Fibroblast of skin of left biceps (primary cell): ENCODE measurements at places on chromosomes 13 and 19.

GRCh38 chr19:29489172-29489951 is 36.4 kb upstream of the VSTM2B start:
- DNase-seq: no peak

GRCh38 chr13:85825454-85825853 is 26.2 kb upstream of the SLITRK6 start:
- no peak for DNase-seq

GRCh38 chr19:51511353-51511752 is 9.8 kb upstream of the SIGLEC12 start:
- DNase-seq: no peak

DNA sequence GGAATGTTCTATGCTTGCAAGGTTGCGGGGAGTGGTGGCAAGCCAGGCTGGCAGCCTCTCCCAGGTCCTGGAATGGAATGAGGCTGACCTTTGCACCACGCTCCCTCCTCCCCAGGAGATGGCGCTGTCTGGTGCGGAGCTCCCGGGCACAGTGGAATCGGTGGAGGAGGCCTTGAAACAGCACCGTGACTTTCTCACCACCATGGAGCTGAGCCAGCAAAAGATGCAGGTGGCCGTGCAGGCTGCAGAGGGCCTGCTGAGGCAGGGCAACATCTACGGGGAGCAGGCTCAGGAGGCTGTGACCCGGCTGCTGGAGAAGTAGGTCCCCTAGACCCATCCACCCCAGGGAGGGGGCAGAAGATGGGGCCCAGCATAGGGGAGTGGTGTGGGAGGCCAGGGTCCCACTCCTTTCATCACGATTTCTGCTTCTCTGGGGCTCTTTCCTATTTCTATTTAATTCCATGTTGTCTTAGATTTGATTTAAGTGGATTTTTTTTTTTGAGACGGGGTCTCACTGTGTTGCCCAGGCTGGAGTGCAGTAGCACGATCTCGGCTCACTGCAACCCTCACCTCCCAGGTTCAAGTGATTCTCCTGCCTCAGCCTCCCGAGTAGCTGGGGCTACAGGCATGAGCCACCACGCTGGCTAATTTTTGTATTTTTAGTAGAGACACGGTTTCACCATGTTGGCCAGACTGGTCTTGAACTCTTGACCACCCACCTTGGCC is 53.2 kb upstream of the SHKBP1 start:
- DNase-seq: no peak

DNA sequence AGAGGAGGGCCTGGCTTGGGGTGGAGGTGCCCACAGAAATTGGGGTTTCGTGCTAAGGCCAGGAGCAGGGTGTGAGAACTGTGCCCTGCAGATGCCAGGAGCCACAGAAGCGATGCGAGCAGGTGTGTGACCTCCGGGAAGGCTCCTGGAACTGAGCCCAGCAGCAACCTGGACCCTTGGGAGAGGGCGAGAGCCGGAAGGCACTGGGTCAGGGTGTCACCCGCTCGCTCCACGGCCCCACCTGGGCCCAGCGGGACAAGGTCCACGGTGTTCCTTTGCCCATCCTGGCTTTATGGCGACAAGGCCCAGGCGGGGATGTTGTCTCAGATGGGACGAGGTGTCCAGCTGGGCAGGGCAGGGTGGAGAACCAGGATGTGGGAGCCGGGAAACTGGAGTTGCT is 4.2 kb downstream of the MISP start:
- DNase-seq: no peak

DNA sequence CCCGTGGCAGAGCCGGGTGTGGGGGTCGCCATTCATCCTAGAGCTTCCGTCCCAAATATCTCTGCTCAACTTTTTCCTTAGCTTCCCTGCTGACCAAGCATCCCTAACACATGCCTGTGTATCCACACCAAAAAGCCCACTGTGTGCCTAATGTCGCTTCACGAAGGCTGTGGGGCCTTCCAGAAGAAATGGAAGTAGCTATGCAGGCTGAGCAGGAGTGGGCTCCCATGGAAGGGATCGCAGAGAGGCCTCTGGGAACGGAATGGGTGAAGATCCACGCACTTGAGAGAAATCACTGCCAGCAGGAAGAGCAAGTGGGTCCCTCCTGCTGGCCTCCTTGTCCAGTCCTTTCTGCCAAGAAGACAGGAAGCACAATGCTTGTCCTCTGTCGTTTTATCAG is 136.0 kb downstream of the SOX1 start:
- no peak for DNase-seq

GRCh38 chr13:108551674-108552073 is 77.7 kb upstream of the MYO16 start:
- DNase-seq: no peak

GRCh38 chr13:33207615-33207961 is 78.0 kb downstream of the STARD13 start:
- peak; percentile 74 for DNase-seq

DNA sequence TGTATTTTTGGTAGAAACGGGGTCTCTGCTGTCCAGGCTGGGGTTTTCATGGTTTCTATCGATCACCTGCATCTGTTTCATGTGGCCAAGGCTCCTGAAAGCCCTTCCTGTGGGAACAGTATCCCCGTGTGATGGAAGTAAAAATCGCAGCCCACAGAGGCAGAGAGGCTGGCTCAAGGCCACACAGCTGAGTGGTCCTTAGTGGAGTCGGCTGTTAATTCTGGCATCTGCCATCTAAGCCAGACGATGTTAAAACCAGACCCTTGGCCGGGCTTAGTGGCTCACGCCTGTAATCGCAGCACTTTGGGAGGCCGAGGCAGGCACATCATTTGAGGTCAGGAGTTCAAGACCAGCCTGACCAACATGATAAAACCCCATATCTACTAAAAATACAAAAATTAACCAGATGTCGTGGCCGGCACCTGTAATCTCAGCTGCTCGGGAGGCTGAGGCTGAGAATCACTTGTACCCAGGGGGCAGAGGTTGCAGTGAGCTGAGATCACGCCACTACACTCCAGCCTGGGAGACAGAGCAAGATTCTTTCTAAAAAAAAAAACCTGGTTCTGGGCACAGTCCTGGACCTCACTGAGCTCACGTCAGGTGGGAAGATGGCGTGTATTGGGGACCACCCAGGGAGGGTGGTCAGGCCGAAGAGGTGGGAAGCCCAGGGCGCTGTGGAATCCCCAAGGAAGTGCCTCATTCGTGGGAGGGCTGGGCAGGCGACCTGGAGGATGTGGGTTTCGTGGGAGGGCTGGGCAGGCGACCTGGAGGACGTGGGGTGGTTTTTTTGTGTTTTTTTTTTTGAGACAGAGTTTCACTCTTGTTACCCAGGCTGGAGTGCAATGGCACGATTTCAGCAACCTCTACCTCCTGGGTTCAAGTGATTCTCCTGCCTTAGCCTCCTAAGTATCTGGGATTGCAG is 18.5 kb upstream of the MISP start:
- no peak for DNase-seq

- DNase-seq: no peak
These were observed 689 bp downstream of the ING1 start for GRCh38 chr13:110713981-110714796.

GRCh38 chr19:20858861-20859260 is 64.2 kb upstream of the ZNF85 start:
- DNase-seq: no peak

DNA sequence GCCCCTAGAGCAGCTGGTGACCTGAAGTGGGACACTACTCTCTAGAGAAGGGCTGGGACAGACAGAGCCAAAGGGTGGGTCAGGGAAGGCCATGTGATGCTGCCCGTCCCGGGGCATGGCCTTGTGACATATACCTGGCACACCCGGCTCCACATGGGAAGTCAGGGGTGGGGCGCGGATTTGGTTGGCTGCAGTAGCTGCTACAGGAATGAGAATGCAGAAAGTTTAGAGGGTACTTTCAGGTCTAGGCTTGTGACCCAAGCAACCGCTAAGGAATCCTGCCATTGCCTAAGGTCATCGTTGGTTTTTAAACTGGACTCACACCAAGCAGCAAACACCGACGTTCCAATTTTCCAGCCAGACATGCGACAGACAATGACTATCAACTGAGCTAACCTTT is 25.9 kb downstream of the RCBTB2 start:
- no peak for DNase-seq

DNA sequence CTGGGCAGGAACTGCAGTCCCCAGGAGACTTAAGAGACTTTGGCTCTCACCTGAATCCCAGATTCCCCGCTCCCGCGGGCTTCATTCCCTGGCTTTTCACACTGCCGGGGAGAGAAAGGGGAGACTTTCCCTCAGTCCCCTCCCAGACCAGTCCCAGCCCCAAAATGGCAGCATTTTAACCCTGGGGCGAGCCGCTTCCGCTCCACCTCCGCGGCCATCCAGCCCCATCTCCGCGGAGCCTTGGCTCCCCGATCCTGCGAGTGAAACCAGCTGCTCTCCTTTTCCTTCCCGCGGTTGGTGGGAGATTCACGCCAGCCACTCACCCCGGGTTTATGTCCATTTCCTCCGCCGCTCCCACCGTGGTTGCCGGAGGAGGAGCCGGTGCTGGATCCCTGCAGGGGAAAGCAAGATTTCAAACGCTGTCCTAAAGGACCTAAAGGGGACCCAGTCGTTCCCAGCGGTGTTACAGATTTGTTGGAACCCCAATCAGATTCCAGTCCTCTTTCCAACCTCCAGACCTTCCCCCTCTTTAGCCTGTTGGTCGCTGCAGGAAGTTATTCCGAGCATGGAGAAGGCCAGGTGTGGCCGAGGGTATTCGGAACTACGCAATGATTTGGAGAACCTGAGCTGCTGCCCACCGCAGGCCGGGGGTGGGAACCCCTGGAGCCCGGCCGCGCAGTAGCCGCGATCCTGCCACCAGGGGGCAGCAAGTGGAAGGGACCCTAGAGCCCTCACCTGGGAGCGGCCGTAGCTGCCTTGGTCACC is 3.4 kb downstream of the DMKN start:
- no peak for DNase-seq

- DNase-seq: no peak
These were observed 256.0 kb upstream of the IRS2 start for GRCh38 chr13:110042253-110042950.

DNA sequence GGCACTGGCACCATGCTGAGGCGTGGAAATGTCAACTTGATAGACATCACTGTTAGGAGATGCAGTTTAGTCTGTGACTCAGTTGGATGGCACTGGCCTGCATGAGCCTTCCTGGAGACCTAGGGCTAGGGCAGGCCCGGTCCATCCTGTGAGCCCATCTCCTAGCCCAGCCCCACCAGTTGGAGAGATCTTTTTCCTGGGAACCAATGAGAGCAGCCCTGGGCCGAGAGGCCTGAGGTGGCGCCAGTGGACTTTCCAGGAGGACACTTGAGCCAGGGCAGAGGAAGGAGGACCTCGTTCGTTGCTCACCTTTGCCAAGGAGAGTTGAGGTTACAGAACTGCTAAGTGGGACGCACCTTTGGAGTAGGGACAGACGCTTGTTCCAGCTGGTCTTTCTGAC is 100.5 kb upstream of the TEX29 start:
- DNase-seq: no peak

DNA sequence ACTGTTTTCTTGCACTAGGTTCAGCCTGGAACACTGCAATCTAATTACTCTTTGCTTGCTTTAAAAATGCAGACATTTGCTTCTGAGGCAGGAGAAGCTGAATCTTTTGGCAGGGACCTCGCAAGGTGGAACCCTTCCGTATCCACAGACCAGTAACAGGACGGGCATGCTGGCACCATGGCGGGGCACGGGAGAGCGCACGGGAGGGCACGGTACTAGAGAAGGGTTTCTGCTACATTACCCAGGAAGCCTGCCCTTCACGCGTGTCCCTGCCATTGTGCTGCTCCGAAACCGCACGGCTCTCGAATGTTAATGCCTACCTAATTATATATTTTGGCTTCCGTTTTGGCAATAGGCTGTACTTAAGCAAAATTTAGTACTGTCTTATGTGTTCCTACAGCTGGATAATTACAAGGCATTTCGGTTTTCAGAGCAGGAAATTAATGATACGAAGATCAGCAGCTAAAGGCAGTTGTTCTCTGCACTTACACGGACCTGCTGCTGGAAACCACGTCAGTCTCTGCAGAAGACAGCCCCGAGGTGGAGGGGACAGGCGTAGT is 430.4 kb downstream of the IRS2 start:
- no peak for DNase-seq

GRCh38 chr13:60075850-60076249 is 87.9 kb downstream of the DIAPH3 start:
- DNase-seq: no peak

- no peak for DNase-seq
These were observed 5.8 kb downstream of the MLLT1 start for GRCh38 chr19:6273701-6274601.

DNA sequence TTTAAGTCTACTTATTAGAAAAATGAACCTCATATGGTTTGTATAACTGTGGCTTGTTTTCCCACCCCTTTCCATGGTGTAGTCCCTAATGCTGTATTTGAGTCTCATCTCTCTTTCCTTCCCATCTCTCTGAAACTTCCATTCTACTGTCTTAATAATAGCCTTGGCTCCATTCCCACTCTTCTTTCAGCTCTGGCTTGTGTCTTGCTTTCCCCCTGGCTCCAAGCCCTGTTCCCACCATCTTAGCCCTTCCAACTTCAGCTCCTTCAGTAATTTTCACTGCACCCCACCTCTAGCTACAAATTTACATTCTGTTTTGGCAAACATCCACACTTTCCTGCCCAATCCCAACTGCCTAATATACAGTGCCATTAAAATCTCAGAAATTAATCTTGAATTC is 137.5 kb downstream of the SLITRK6 start:
- DNase-seq: no peak

DNA sequence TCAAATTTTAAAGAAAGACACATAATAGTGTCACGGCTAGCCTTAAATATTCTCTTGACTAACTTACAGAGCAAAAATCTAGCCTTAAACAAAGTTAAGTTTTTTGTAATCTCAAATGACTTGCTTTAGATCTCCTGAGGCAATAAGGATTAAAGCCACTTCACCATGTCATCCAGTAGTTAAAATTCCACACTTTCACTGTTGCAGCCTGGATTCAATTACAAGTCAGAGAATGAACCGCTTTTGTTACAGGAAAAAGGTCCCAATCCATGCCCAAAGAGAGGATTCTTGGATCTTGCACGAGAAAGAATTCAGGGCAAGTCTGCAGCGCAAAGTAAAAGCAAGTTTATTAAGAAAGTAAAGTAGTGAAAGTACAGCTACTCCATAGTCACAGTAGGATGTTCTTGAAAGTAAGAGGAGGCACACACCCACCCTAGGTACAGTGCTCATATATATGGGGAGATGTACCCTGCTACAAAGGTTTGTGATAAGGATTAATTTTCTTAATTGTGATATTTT is 34.6 kb upstream of the CD177 start:
- no peak for DNase-seq

- no peak for DNase-seq
These were observed 28.0 kb downstream of the SPRY2 start for GRCh38 chr13:80312967-80313366.

- DNase-seq: no peak
These were observed 471 bp upstream of the INSR start for GRCh38 chr19:7294558-7295212.

DNA sequence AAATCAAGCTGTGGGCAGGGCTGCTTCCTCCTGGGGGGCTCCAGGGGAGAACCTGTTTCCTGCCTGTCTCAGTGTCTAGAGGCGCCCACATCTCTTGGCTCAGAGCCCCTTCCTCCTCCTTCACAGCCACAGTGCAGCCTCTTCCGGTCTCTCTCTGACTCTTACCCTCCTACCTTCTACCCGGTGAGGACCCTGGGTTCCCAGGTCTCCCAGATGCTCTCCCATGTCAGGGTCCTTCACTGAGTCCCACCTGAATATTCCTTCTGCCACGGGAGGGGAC is 153.1 kb downstream of the KDM4B start:
- no peak for DNase-seq

GRCh38 chr19:931860-932647 is 6.2 kb downstream of the ARID3A start:
- DNase-seq: no peak
